ENCODE measurements at places on chromosomes 4 and X. TPM values are rescaled to one million over a fixed set of nuclear protein-coding genes. Genes with fewer than 3 reads are reported as not detected.

The G6PD gene
- total RNA-seq: 109 TPM

The CLNK gene
- total RNA-seq: not detected

The CFI gene
- total RNA-seq: 0.21 TPM

The CC2D2A gene
- total RNA-seq: 10.8 TPM

The IL2RG gene
- not detected for total RNA-seq

The CT83 gene
- not detected for total RNA-seq

The NUDT11 gene
- 11.8 TPM for total RNA-seq

The PRKG2 gene
- total RNA-seq: 0.28 TPM

The CTAG2 gene
- total RNA-seq: not detected

The DCAF4L1 gene
- 0.21 TPM for total RNA-seq

The SYNPO2 gene
- total RNA-seq: 0.09 TPM

The MGST2 gene
- total RNA-seq: 62.4 TPM

The TKTL2 gene
- not detected for total RNA-seq

The MAML3 gene
- total RNA-seq: 3.2 TPM
